ENCODE measurements at places on chromosomes 5 and 9.
A peak's percentile ranks its signal among the peaks of the same experiment; 100 is the strongest.

DNA sequence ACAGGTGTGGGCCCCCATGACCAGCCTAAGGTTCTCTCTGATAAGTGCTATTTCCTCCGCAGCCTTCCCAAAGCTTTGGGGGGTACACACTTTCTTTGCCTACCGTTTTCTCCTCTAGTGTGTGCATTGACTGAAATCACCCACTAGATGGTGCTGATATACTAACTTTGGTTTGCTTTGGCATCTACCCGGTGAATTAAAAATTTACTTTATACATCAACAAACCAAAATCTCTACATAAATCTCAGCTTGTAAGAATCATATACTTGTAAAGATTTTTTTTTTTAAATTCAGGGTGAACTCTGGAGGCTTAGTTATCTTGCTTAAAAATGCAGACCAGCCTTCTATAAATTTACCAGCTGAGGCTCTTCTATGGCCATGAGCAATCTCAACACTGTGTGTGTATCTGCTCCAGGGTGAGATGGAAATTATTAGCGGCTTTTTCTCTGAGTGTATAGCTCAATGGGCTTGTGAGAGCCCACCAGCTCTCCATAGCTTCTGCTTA is 475.7 kb upstream of the TNC start:
- DNase-seq = peak; percentile 12

- DNase-seq = no peak
Observed at GRCh38 chr9:96148634-96149532, 153.1 kb downstream of the HSD17B3 start.

DNA sequence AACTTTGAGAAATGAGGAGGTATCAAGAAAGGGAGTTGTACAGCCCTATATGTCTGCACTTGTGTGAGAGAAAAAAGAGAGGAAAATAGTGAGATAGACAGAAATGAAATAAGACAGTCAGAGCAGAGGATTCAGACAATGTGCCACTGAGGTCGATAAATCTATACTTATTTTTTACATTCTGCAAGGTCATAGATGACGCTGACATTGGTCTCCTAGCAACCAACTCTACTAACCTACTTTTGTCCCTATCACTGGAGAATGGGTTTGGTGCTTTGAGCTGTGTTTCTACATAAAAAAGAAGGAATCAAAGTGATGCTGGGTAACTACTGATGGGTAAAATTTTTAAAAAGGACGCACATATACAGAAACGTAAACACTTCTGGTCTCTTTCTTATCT is 573.3 kb upstream of the RORB start:
- DNase-seq = no peak

DNA sequence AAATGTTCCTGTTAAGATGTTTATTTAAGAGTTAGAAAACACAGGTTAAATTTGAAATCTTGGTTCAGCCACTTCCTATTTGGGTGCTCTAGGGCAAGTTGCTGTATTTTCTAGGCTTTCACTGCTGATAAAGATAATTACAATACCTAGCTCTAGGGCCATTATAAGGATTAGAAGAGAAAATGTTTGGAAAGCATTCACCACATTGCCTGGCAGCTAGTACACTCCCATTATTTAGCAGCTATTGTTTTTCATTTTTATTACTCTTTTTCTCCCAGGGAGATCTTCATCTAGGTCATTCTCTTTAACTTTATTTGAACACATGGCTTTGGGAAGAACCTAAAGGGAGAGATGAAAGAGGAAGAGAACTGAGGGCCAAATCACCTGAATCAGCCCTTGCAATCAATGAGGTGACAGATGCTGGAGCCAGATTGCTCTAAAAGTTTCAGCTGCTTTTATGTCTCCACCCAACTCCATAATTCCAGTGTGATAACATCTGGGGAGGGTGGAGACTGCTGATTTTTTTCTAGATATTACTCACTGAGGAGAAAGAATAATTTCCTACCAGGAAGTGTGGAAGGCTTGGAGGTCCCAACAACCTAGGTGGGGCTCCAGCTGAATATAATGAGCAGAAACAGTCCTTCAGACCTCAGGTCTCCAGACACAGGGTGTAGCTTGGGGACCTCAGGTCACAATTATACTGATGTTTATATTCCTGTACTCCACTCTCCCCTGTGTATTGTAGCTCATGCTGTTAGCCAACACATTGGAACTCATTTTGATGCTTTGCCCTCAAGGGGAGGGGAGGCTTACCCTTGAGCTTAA is 640.0 kb downstream of the RAB3C start:
- DNase-seq = no peak

DNA sequence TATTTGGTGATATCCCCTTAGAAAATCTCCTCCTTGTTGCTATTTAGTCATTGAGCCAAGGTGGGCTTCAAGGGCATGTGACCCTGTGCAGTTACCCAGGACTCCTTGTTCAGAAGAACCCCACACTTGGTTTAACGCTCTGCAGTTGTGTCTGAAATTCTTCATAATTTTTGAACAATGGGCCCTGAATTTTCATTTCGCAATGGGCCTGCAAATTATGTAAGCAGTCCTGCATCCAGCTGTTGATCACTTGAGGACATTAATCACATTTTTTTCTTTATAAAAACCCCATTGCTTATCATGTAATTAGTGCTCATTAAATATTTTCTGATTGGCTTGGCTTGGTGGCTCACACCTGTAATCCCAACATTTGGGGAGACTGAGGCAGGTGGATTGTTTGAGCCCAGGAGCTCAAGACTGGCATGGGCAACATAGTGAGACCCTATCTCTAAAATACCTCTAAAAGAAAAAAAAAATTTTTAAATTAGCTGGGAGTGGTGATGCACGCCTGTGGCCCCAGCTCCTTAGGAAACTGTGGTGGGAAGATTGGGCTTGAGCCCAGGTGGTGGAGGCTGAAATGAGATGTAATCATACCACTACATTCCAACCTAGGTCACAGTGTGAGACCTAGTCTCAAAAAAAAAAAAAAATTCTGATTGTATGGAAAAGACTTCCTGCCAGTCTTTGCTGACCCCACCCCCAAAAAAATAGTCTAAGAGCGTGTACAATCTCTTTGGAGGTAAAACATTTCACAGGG is 194.2 kb upstream of the HAPLN1 start:
- DNase-seq = no peak

GRCh38 chr5:64100203-64100602 is 65.4 kb upstream of the RNF180 start:
- no peak for DNase-seq

- DNase-seq = no peak
Observed at GRCh38 chr5:164358531-164359259, 853.3 kb downstream of the MAT2B start.

GRCh38 chr5:149581192-149581861 is at the start of gene ARHGEF37:
TSS of gene ARHGEF37 (plus strand) at chr5:149581498. CDS start at chr5:149597770, 16,272 bp downstream.
- DNase-seq = peak; percentile 28

- DNase-seq = peak; percentile 90
Observed at GRCh38 chr9:2017331-2018161, 2.4 kb downstream of the SMARCA2 start.

- no peak for DNase-seq
Observed at GRCh38 chr5:74943905-74944304, 77.7 kb upstream of the FAM169A start.

GRCh38 chr5:95859661-95860060 is 37.1 kb upstream of the GLRX start:
- no peak for DNase-seq

DNA sequence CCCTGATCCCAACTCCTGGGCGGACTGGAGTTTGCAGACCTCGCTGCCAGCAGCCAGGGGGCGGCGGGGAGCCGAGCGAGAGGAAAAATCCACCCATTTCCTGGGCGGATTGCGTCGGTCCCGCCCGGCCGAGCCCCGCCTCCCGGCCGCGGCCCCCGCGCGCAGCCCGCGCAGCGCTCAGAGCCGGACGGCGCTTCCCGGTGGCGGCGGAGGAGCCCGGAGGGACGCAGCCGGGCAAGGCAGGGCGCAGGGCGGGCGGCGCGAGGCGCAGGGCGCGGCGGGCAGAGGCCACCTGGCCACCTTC is at the start of gene OLFM1:
TSS of gene OLFM1 (plus strand) at position 180 of the 304 bp plus-strand sequence. CDS start 322 bp downstream, outside the sequence.
- no peak for DNase-seq

DNA sequence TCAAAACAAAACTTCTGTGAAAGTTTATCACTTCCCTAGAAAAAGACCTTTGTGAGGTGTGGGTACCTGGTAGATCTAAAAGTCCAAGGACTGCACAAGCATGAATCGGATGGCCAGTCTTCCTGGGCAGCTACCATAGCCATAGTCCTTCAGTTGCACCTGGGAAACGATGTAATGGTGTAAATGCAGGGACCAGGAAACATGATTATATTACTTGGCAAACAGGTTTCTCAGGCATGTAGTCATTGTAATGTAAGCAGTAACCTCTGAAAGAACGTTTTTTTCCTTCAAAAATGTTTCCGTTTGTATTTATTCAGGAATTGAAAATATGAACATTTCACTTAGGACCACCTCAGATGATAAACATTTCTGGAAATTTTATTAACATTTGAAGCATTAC is 433.4 kb downstream of the DTWD2 start:
- DNase-seq = no peak

All from CD4-positive, alpha-beta T cell treated with Interleukin-1 beta for 1 hour (primary cell).